Stomach (tissue), 19 donors: ENCODE measurements at places on chromosomes 7 and 10. TPM values are rescaled to one million over a fixed set of nuclear protein-coding genes. Genes with fewer than 3 reads are reported as not detected.

- DNase-seq, result no peak
These were observed 30.1 kb downstream of the LRRC17 start for GRCh38 chr7:102942868-102943267.

GRCh38 chr10:70804421-70804808, 11.3 kb upstream of the SGPL1 start:
- no peak for DNase-seq

GRCh38 chr7:13181216-13181615, 493.8 kb downstream of the ARL4A start:
- DNase-seq, result peak; percentile 28

GRCh38 chr7:77284616-77285015, 85.0 kb upstream of the FGL2 start:
- DNase-seq, result no peak

- peak; percentile 31 for DNase-seq
These were observed 5.7 kb downstream of the CUX1 start for GRCh38 chr7:101823096-101823495.

- DNase-seq, result peak; percentile 92
These were observed 20.5 kb upstream of the COL1A2 start for GRCh38 chr7:94374231-94374630.

GRCh38 chr7:80078159-80078731, 56.4 kb upstream of the GNAI1 start:
- no peak for DNase-seq

- no peak for DNase-seq
These were observed 1305.3 kb upstream of the CELF2 start for GRCh38 chr10:9712393-9712792.

DNA sequence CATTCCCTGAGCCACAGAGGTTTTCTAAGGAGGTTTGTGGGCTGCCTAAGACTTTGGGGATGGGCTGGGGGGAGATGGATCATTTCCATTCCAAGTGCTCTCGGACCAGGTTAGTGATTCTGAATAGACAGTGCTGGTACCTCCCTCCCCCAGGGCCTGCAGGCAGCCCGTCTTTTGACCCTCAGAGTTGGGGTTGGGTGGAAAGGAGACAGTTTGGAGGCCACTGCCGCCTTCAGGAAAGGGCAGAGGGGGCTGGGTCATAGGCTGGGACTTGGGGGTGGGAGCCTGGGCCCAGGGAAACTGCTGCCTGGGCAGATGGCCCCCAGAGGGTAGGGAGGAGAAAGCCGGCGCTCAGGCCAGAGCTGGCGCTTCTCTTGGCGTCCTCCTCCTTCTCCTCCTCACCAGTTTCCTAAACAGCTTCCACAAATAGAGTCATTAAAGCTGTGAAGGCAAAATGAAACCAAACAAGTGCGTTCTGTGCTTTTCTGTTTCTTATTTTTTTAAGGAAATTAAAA, 4.4 kb downstream of the UNC5B start:
- peak; percentile 38 for DNase-seq

GRCh38 chr7:111272092-111272491, 181.2 kb downstream of the LRRN3 start:
- no peak for DNase-seq

GRCh38 chr10:5511231-5511884, 12.0 kb upstream of the CALML5 start:
- no peak for DNase-seq

DNA sequence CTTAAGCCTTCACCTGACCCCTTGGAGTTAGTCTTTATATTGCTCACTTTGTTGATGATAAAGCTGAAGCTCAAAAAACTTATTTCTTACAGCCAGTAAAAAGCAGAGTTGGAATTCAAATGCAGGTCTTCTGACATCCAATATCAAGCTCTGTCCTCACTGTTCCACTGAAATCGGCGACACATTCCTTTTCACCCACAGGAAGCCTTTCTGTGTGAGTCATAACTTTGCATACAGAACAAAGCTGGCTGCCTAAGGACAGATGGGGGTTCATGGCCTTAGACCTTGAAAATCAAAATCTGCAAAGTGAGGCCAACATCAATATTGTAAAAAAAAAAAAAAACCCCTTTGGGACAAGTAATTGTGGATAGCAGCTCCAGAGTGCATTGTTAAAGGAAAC, 21.8 kb upstream of the AKR1B1 start:
- DNase-seq, result no peak

- DNase-seq, result no peak
These were observed 1137.3 kb downstream of the SORCS1 start for GRCh38 chr10:106027240-106027639.

DNA sequence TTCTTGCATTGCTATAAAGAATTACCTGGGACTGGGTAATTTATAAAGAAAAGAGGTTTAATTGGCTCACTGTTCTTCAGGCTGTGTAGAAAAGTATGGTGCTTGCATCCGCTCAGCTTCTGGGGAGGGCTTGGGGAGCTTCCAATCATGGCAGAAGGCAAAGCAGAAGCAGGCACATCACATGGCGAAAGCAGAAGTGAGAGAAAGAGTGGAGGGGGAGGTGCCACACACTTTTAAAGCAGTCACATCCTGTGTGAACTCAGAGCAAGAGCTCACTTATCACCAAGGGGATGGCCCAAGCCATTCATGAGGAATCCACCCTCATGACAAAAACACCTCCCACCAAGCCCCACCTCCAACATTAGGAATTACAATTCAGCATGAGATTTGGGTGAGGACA, 303.5 kb downstream of the OTUD1 start:
- no peak for DNase-seq

DNA sequence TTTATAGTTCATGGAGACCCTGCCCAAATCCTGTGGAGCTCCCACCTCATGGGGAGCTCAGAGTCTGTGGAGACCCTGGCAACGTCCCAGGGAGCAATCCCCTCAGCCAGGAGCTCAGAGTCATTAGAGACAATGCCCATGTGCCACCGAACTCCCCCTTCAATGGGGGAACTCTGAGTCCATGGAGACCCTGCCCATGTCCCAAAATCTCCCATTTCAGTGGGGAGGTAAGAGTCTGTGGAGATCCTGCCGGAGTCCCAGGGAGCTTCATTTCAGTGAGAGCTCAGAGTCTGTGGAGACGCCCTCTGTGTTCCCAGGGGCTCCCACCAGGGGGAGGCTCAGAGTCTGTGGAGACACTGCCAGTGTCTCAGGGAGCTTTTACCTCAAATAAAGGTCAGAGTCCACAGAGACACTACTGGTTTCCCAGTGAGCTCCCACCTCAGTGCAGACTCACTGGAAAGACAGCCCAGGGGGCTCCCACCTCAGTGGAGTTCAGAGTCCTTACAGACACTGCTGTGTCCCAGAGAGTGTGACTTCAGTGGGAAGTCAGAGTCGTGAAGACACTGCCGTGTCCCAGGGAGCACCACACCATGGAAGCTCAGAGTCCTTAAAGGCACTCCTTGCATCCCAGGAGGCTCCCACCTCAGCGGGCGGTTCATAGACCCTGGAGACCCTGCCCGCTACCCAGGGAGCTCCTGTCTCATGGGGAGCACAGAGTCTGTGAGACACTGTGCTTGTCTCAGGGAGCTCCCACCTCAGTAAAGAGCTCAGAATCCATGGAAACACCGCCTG, 5.0 kb downstream of the MYO1G start:
- peak; percentile 60 for DNase-seq

- no peak for DNase-seq
These were observed 435.9 kb upstream of the PHF14 start for GRCh38 chr7:10537764-10538163.

DNA sequence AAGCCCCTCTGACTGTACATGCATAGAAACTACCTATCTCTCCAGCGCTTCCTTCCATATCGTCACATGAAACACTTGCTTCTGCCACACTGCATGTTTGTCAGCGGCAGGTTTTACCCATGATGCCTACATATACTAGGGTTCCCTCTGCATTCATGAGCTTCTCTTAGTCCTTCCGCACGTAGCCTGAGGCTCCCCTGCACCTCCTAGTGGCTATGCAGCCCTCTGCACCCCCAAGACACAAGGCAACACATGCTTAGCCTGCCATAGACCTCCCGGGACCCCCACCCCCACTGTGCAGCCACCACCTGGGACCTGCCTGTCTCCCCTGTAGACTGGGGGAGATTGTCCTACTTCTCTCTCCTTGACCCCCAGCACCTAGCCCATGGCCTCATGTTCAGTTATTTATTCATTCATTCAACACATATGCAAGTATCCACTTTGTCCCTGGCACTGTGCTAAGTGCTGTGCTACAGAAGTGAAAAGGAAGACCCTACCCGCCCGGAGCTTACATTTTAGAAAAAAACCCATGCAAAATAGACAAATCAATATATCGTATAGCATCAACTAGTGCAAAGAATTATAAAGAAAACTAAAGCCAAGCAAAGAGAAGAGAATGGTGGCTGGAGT, 23.5 kb downstream of the TMEM273 start:
- peak; percentile 78 for DNase-seq

DNA sequence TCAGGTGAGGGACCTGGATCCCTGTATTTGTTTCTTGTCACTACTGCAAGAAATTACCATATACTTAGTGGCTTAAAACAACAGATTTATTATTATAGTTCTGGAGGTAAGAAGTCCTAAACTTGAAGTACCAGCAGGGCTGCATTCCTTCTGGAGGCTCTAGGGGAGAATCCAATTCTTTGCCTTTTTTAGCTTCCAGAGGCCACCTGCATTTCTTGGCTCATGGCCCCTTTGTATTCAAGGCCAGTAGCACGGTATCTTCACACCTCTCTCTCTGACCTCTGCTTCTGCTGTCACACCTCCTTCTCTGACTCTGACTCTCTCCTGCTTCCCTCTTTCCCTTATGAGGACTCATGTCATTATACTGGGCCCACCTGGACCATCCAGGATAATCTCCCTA, 2.2 kb upstream of the LHPP start:
- DNase-seq, result no peak

GRCh38 chr7:11185179-11185815, 211.6 kb downstream of the PHF14 start:
- DNase-seq, result no peak

GRCh38 chr10:123272171-123272570, 118.0 kb downstream of the BUB3 start:
- DNase-seq, result no peak

GRCh38 chr7:16359216-16359615, 62.1 kb downstream of the CRPPA start:
- DNase-seq, result no peak

DNA sequence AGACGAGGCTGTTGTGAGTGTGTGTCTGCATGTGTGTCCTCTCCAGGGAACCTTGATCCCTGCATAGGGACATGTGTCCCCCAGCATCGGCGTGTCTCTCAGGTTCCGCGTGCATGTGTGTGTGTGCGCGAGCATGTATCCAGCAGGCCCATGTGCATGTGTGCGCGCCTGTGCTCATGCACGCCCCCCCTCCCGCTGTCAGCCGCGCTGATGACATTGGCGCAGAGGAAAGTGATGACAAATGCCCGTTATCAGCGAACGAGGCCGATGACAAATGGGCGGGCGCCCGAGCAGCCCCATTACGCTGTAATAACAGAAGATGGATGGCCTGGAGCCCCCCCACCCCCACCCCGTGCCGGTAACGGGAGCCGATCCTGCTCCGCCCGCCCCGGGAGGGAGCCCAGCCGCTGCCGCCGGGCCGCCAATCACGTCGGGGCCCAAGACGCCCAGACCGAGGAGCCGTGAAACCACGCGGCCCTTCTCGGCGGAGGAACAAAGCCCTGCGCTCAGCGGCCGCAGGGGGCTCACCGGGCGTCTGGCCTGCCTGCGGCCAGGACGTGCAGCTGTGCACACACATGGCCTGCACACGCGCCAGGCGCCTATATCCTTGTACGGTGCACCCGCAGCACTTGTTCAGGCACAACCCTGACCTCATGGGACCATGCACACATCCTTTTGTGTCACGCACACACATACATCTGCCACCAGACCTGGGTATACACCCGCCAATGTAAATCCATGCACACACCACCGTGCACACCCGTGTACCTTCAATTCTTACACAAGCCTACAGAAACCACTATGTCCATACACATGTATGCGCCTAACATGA, 21.5 kb downstream of the POLL start:
- no peak for DNase-seq

DNA sequence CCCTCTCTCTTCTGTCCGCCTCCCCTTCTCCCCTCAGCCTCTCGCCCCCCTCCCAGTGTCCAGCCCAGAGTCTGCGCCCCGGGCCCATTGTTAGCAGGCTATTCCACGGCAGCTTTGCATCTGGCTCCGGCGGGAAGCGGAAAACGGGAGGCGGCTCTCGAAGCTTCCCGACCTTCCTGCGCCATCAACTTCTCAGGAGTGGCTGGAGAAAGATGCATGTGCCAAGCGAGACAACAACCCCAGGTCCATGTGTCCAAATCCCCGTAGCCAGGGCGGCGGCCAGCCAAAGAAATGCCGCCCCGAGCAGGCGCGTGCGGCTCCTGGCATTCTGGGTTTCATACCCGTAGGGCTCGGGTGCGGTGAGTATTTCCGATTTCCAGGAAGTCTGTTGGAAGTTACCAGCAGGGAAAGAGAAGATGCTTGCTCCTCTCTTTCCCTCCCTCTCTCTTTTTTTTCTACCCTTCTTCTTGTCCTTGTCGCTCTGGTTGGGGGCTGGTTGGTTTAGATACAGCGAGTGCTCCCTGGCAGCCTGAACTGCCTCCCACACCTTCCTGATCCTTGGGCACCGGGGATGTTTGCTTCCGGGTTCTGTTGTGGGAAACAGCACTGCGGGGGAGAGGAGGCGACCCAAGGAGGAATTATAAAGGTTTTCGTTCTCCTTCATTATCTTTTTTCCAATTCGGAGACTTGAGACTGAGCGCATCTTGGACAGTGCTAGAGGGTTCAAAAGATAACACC, 1.2 kb upstream of the HOXA2 start:
- peak; percentile 72 for DNase-seq

DNA sequence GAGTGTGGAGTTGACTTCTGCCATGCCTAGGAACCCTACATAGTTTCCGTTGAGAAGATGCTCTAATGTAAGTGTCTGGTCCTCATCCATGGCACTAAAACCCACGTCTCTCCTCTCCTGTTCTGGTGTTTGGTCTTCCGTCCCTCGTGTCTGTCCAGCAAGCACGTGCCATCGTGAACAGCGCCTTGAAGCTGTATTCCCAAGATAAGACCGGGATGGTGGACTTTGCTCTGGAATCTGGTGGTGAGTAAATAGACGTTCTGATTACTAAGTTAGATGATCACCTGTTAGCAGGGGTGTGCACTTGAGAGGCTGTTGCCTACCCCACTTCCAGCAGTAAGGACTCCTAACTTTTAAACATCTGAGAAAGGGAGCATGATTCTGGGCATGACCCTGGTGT, 15.1 kb upstream of the GET4 start:
- peak; percentile 73 for DNase-seq

GRCh38 chr10:84540022-84540616, 211.7 kb downstream of the CCSER2 start:
- DNase-seq, result no peak

- no peak for DNase-seq
These were observed 41.8 kb downstream of the MTURN start for GRCh38 chr7:30176463-30177109.

GRCh38 chr7:23293500-23294073, 5.6 kb upstream of the MALSU1 start:
- DNase-seq, result no peak

Gene BTBD16
- not detected for total RNA-seq

Gene C10orf53
- not detected for total RNA-seq

Gene CAV1
- total RNA-seq, result 267 TPM

Gene SEC31B
- total RNA-seq, result 47.4 TPM

Gene AOAH
- total RNA-seq, result 10.1 TPM

Gene CDK5
- total RNA-seq, result 17.7 TPM

Gene VAX1
- total RNA-seq, result not detected

Gene WEE2
- total RNA-seq, result not detected

Gene PDE1C
- total RNA-seq, result 6.4 TPM

Gene NKX6-2
- not detected for total RNA-seq

Gene NSUN5
- total RNA-seq, result 12.1 TPM

Gene GAD2
- not detected for total RNA-seq

Gene ZNF853
- total RNA-seq, result 30.9 TPM

Gene TLL2
- 0.58 TPM for total RNA-seq

Gene SFTPD
- total RNA-seq, result not detected

Gene CRCP
- total RNA-seq, result 30.9 TPM
